ENCODE measurements at places on chromosomes 7 and 10. TPM values are rescaled to one million over a fixed set of nuclear protein-coding genes. Genes with fewer than 3 reads are reported as not detected.

- H3K27me3 ChIP-seq: no peaks in the 10 kb centered on the region
- H3K27ac ChIP-seq: no peak overlapping the region
- H3K4me1 ChIP-seq: no peaks in the 10 kb centered on the region
Measured at GRCh38 chr7:71009636-71010035, 122.3 kb upstream of the GALNT17 start.

GRCh38 chr10:46220872-46221538, 65.8 kb upstream of the ANTXRL start:
- H3K4me1 ChIP-seq: no peaks in the 10 kb centered on the region
- H3K27me3 ChIP-seq: no peaks in the 10 kb centered on the region
- DNase-seq: no peak
- H3K4me3 ChIP-seq: no peak overlapping the region

GRCh38 chr7:45699726-45700390, 125.7 kb downstream of the ADCY1 start:
- no peaks in the 10 kb centered on the region for H3K36me3 ChIP-seq
- no peaks in the 10 kb centered on the region for H3K4me1 ChIP-seq
- peak; percentile 5 for DNase-seq
- H3K27ac ChIP-seq: no peak overlapping the region

DNA sequence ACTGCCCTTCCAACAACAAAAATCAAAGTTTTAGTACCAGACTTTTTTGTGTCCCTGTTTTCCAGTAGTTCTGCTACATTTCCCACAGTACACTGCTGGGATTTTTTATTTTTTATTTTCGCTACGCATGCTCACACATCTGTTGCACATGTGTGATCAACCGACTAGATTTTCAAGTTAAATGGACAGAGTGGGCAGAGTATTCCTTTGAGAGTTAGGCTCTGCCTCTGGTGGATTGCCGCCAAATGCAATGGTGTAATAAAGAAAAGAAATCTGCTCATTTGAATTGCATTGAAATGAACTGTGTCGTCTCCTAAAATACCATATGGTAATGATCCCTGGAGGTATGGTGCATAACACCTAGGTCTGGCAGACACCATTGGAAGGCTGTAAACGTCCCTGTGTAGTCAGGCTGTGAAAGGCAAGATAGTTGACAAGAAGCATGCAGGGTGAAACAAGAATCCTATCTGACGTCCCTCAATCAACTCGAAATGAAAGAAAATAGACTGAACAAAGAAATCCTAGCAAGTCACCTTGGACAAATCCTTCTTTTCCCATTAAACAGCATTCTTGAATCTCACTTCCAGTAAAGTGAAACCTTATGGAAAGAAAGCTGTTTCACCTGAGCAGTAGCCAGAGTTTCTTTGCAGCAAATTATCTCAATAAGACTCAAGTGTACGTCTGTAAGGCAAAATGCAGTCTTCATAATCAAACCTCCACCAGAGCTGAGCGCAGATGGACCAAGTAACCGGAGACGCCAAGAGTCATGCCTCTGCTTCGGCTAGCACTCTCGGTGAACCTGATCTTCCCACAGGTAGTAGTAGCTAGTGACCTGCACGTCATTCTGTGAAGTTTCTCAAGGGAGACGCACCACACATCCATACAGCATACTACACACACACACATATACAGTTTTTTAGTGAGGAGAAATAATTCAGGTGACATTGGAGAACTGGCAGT, 357.3 kb downstream of the CRPPA start:
- peak overlapping the region; percentile 11 for H3K4me3 ChIP-seq
- DNase-seq: peak; percentile 58
- no peaks in the 10 kb centered on the region for H3K27me3 ChIP-seq
- H3K4me1 ChIP-seq: peaks cover 7% of the 10 kb centered on the region

- no peak overlapping the region for H3K4me3 ChIP-seq
- H3K27ac ChIP-seq: no peak overlapping the region
Measured at GRCh38 chr7:81053623-81054022, 134.8 kb upstream of the SEMA3C start.

DNA sequence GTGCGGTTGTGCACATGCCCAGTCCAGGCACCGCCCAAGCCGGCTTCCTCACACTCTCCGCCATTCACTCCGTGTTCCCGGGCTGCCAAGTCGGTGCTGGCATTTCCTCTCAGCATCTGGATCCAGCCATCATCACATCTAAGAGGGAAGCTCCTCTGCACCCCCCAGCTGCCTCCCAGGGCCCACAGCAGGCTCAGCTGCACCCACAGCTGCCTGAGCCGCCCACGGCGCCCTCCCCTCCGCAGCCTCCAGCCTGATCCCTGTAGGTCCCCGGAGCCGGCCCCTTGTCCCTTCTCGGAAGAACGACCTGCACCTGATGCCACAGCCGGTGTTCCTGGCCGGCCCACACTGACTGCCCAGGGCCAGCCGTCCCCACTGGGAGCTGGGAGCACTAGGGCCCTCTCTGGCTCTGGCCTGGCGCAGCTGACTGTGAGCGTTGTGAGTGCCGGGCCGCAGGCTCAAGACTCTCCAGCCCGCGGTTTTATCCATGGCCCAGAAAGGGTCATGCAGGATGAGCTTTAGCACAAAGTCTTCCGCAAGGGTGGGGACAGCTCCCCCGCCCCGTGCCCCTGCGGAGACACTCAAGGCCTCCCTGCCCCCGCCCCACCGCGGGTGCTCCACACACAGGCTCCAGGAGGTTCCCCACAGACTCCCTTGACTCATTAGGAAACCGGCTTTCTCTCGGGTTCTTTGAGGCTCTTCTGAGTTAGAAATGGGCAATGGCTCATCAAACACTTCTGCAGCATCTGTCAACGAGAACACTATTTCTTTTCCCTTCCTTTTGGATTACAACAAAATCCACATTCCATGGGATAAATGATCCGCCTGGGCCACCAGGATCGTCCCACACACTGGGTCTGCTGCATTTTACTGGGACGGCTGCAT, 31.2 kb downstream of the CFAP46 start:
- peaks cover under 1% of the 10 kb centered on the region for H3K4me1 ChIP-seq
- peak; percentile 25 for DNase-seq
- no peak overlapping the region for H3K27ac ChIP-seq

DNA sequence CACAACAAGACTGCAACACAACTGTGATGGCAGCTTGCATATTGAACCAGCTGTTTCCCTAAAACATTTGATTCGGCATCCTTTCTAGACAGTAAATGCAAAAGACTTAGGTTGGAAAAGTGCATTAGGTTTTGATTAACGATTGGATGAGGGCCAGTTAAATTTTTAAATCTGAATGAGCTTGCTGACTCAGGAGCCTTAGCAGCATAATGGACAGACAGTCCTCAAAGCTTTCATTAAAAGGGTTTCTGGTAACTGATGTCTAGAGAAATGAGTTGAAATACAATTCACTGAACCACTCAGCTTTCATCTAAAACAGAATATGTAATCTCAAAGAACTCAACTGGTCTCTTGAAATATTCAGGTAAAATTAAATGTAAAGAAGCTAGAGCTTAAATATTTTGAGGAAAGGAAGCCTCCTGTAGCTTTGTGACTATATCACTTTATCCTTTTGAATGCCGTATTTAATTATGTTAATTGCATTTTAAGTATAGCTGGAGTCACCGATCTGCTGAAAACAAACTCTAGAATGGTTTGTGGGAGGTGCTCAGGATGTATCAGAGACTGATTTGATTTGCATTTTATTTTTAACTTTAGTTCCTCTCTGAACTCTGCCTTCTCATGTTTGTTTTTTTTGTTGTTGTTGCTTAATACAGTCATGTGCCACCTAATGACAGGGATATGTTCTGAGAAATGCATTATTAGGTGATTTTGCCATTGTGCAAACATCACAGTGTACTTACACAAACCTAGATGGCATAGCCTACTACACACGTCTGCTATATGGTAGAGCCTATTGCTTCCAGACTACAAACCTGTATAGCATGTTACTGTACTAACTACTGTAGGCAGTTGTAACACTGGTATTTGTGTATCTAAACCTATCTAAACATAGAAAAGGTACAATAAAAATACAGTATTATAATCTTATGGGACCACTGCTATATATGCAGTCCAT, 29.2 kb upstream of the ATRNL1 start:
- DNase-seq: no peak
- H3K27ac ChIP-seq: no peak overlapping the region
- no peaks in the 10 kb centered on the region for H3K27me3 ChIP-seq
- no peaks in the 10 kb centered on the region for H3K36me3 ChIP-seq
- H3K4me1 ChIP-seq: no peaks in the 10 kb centered on the region
- H3K4me3 ChIP-seq: no peak overlapping the region

- H3K4me1 ChIP-seq: no peaks in the 10 kb centered on the region
- no peaks in the 10 kb centered on the region for H3K27me3 ChIP-seq
- peak; percentile 54 for DNase-seq
- H3K4me3 ChIP-seq: no peak overlapping the region
- H3K27ac ChIP-seq: no peak overlapping the region
Measured at GRCh38 chr7:23462846-23463245, 7.4 kb downstream of the IGF2BP3 start.

DNA sequence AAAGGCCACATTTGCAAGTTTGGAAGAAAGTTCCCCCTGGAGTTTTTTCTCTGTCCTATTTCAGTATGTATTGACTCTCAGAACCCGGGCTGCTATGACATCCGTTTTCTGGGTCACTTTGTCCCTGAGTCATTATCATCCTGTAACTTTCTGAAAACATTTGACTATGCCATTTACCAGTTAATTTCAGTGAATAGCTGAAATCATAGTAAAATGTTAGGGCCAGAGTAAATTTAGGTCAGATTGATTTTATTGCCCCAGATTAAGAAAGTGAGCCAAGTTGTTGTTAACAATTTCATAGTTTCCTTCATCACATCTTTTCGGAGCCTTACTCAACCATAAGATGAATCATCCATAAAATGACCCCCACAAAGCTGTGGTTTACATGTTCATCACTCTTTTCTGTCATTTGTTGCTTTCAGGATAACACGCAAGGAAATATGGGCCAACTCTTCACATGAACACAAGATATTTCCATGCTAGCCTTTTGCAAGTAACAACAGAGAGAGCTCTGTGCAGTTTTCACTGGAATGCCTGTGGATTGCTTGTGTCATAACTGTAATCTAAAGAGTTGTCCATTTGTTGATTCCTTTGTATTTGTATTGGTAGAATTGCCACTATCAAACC, 3.9 kb upstream of the MACC1 start:
- no peaks in the 10 kb centered on the region for H3K36me3 ChIP-seq
- no peak overlapping the region for H3K4me3 ChIP-seq
- DNase-seq: no peak
- no peaks in the 10 kb centered on the region for H3K27me3 ChIP-seq
- H3K27ac ChIP-seq: peak overlapping the region; percentile 40
- no peaks in the 10 kb centered on the region for H3K4me1 ChIP-seq

DNA sequence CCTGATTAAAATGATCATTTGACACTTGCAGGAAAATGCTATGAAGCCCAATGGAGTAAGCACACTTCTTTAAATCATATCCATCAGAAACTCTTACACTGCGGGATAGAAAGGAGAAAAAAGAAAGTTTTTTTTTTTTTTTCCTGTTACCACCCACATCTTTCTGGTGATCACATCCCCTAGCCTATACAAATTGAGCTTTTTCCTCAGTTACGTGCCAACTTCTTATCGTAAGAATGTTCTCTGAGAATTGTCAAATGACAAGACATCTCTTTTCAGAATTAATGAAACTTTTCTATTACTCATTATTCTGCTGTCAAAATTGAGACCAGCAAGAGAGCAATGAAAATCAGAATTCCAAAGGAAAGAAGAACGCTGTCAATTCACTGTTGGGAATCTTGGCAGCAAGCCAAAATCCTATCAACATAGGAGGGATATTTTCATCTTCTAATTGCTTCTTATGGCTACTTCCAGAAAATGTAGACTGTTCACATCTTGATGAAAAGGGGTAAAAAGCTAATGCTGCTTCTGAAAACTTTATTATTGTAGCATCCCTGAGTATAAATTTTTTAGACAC, 179.5 kb downstream of the ADAM12 start:
- no peak overlapping the region for H3K27ac ChIP-seq
- DNase-seq: no peak
- H3K4me3 ChIP-seq: no peak overlapping the region
- H3K4me1 ChIP-seq: no peaks in the 10 kb centered on the region
- no peaks in the 10 kb centered on the region for H3K36me3 ChIP-seq

- DNase-seq: peak; percentile 60
- H3K27me3 ChIP-seq: no peaks in the 10 kb centered on the region
Measured at GRCh38 chr10:83991986-83992753, 147.1 kb upstream of the GHITM start.

GRCh38 chr7:2661602-2662272, 26.3 kb upstream of the AMZ1 start:
- peak; percentile 72 for DNase-seq
- H3K27ac ChIP-seq: no peak overlapping the region
- no peaks in the 10 kb centered on the region for H3K4me1 ChIP-seq

- no peaks in the 10 kb centered on the region for H3K36me3 ChIP-seq
- no peak overlapping the region for H3K4me3 ChIP-seq
- no peak for DNase-seq
- no peaks in the 10 kb centered on the region for H3K4me1 ChIP-seq
Measured at GRCh38 chr7:7851991-7852390, 116.6 kb upstream of the GLCCI1 start.

DNA sequence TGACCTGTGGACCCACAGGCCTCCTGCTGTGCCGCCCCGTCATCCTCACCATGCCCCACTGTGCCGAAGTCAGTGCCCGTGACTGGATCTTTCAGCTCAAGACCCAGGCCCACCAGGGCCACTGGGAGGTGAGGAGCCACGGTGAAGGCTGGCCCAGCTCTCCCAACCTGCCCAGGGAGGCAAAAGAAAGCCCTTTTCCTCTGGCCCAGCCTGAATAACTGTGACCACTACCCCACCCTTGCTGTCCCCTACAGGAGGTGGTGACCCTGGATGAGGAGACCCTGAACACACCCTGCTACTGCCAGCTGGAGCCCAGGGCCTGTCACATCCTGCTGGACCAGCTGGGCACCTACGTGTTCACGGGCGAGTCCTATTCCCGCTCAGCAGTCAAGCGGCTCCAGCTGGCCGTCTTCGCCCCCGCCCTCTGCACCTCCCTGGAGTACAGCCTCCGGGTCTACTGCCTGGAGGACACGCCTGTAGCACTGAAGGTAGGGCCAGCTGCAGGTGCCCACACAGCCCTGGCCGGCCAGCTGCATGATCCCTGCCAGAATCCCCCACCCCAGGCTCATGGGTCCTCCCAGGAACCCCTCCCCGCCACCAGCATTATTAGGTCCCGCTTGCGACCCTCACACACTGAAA, 25.5 kb upstream of the SLC29A3 start:
- H3K4me1 ChIP-seq: no peaks in the 10 kb centered on the region
- H3K27ac ChIP-seq: no peak overlapping the region
- peaks cover 5% of the 10 kb centered on the region for H3K36me3 ChIP-seq
- DNase-seq: no peak
- no peak overlapping the region for H3K4me3 ChIP-seq

MCM10 gene
- total RNA-seq: 0.50 TPM

PON3 gene
- 1.6 TPM for total RNA-seq

NPTX2 gene
- 2.0 TPM for total RNA-seq

FAM13C gene
- 8.8 TPM for total RNA-seq

GSTO2 gene
- total RNA-seq: 22.3 TPM

XPNPEP1 gene
- total RNA-seq: 62.4 TPM

AGAP5 gene
- 9.9 TPM for total RNA-seq

GRM3 gene
- not detected for total RNA-seq

SPAM1 gene
- not detected for total RNA-seq

Measured in kidney (tissue), 22 donors.